Globus pallidus (tissue), 1 donor: ENCODE measurements at places on chromosomes 3 and 15.

- no peak for DNase-seq
Measured at GRCh38 chr3:101643861-101644613, 32.9 kb downstream of the ZBTB11 start.

DNA sequence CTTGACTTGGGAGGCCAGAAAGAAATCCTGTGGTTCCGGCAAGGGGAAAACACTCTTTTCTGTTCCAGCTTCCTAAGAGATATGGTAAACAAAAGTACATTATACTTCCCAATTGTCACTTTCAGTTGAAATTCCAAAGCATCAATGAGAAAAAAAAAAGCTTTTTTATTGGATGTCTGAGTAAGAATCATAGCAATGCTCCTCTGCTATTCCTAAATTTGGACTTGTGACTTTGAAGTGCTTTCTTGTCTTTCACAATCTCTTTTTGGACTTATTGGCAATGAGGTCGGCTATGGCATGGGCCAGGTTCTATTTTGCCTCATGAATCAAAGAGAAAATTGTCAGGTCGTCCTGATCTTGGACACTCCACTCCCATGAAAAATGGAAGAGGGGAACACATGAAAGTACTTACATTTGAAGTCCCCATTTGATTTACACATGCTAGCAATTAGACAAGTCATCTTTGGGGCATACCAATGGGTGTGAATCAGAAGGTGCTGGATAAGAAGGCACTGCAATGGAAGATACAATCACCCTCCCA lies 170.5 kb downstream of the GREM1 start:
- DNase-seq: no peak

GRCh38 chr3:15556512-15556911 lies 35.0 kb upstream of the COLQ start:
- peak; percentile 59 for DNase-seq

- no peak for DNase-seq
Measured at GRCh38 chr3:152054315-152054714, 180.9 kb downstream of the SUCNR1 start.

DNA sequence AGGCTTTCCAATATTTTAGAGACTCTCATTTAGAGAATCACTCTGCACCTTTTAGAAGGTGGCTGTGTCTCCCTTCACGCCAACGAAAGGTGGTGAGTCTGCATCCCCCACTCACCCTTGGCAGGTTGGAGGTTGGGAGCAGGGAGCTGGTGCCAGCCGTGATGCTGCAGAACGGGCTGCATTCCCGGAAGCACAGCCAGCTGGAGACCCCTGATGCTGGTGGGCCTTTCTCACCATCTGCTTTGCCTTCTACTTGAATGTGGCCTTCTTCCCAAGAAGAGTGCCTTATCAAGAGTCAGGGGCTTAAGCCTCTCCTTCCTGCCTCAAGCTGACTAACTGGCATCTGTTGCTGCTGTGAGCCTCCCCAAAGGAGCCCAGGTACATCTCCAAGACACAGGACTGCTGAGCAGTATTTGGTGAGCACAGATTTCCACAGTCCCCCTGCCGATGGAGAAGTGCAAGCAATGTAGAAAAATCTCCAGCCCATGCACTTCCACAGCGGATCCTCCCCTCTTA lies 17.7 kb upstream of the HEG1 start:
- no peak for DNase-seq

DNA sequence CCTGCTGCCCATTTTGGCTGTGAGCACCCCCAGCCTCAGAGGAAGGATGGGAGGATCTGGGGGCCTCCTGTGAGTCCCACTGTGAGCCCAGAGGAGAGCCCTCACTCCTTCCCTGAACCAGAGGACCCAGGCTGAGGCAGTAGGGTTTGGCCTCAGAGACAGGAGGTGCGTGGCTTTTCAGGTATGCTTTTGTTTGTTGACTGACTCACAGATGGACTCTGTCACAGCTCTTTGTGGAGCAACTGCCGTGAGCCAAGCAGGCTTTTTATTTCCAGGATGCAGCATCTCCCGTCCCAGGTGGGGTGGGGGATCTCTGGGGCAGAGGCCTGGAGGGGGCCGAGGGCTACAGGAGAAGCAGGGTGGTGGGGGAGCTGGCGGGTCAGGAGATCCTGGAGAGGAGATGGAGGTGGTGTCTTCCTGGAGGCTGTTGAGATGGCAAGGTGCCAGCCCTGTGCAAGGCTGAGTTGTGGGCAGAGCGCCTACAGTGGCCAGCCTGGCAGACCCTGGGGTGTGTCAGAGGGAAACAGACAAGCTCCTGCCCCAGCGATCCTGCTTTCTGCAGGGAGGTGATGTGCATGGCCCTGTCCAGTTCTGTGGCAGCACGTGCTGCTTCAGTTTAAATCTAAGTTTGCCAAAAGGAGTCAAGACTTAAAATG lies 24.0 kb downstream of the PLXNA1 start:
- DNase-seq: no peak

DNA sequence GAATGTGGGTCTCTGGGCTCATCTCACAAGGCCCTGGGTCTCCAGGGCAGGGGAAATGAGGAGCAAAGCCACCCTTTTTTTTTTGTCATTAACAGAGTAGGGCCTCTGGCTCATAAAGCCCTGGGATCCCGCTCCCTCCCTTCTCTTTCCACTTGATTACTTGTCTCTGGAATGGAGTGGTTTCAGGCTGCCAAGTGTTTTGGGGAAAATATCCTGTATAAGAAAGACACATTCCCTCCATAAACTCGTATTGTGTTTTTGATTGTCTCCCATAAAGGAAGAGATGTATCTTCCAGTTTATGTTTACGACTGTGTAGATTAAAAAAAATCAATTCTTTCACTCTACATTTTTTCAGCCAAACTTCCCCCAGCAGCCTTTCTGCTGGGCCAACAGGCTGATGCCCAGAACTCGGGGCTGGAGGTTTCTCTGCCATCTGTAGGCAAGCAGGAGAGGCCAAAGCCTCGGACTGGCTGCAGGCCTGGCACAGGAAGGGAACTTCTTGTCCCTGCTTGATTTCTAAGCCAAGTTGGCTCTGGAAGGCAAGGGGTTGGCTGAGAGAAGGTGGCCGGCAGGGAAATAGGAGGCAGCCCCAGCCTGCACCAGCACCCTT lies 49.4 kb upstream of the INSYN1 start:
- DNase-seq: peak; percentile 72

- no peak for DNase-seq
Measured at GRCh38 chr15:58999694-59000093, 12.2 kb downstream of the RNF111 start.
